ENCODE measurements at places on chromosomes 7 and 10.
A peak's percentile ranks its signal among the peaks of the same experiment; 100 is the strongest.

GRCh38 chr10:57593983-57594573 is 673.6 kb downstream of the IPMK start:
- no peak for DNase-seq

DNA sequence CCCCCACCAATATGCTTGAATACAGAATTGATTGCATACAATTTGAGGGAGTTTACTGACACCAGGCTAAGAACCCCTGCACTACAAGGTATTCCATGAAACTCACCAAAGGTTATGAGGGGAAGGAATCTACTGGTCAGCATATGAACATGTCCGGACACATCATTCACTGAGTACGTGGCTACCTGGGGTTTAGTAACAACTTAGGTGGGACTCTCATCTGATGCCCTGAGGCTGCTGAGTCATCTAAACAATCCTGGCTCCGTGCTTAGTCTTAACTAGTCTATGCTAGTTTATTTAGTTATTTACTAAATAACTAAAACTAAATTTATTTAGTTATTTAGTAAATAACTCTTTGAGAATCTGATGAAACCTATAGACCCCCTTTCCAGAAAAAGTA is 11.3 kb downstream of the PI4K2A start:
- DNase-seq = no peak

GRCh38 chr10:5538446-5538845 is 13.7 kb downstream of the CALML3 start:
- DNase-seq = no peak

DNA sequence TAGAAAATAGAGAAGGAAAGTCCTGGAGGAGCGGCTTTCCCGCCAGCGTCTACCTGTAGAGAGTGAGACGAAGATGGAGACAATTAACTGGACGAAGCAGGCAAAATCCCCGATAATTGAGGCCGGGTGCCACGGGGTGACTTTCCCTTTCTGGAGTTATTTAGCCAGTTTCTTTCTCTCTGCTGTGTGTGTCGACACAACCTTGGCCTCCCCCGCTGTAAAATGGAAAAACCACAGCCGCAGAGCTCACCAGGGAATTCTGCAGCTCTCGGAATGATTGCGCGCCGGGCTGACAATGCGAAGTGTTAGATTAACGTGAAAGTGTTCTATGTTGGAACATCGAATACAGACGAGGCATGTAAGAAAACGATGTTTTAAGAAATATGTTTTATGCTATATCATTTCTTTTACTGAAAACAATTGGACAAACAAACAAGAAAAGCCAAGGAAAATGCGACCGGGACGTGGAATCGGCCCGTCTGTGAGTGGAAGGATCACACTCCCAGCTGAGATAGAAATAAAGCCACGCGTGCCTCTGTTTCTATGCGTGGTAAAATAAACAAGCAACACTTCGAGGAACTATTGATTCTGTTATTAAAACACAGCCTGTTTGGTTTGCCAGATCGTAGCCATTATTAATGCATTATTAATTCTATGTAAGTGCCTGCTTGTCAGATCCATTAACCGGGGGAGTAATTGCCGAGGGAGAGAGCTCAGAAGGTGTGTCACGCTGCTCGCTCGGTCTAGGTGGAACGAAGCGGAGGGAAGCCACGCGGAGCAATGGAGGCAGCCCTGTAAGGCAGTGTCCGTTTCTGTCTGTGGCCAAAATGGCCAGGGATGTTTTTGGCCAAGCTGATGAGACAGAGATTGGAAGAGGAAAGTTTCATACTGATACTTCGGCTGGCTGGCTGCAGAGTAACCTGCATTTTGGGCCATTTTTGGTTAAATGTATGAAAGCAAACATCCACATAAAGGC is 129.4 kb downstream of the DNAJB6 start:
- no peak for DNase-seq

DNA sequence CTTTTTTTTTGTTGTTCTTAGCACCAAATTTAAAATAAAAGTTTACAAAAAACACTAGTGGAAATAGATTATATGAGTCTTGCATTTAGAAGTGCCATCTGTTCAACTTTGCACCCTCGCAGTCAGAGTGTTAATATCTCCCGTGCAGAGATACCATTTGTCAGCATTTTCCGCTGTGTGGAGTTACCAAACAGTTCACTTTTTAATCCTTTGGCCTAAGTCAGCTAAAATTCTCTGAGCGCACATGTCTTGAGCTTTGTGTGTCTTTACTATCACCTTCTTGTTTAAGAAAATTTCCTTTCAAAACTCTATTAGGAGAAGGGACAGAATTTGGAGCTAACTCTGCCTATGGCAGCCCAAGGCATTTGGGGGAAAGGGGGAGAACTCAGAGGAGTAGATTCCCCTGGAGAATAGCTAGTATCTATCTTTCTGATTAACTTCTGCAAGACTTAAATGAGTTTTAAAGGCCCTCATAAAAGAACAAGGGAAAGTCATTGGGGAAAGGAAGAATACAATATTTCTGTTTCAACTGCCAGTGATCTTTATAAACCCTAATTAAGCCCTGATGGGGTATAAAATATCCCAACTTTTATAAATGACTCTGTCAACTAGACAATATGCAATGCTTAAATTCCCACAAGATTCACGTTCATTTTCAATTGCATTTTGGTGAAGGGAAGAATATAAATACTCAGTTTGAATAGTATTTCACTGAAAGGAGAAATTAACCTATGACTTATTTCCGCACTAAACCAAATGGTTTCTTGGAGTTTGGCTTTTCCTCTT is 114.9 kb upstream of the RAB11FIP2 start:
- DNase-seq = no peak

GRCh38 chr10:32980242-32980557 is 22.2 kb upstream of the ITGB1 start:
- DNase-seq = no peak

GRCh38 chr7:124323597-124323996 is 290.7 kb upstream of the TMEM229A start:
- DNase-seq = no peak

GRCh38 chr10:63528084-63528744 is 7.0 kb downstream of the REEP3 start:
- no peak for DNase-seq

DNA sequence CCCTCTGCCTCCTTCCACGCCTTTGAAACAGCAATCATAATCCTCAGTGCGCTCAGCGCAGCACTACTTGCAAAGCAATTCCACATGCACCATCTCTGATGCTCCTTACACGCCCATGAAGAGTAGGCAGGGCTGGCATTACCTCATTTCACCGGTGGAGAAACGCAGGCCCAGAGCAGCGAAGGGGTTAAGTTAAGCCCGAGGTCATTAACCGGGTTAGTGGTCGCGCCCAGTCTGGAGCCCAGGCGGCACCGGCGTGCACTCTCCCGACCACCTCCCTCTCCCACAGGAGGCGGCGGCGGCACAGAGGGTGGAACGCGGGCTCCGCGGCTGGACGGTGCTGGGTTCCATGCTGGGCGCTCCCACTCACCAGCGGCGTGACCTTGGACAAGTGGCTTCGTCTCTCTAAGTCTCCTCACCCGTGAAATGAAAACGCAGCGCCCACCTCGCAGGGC is 515 bp downstream of the FASTK start:
- no peak for DNase-seq

DNA sequence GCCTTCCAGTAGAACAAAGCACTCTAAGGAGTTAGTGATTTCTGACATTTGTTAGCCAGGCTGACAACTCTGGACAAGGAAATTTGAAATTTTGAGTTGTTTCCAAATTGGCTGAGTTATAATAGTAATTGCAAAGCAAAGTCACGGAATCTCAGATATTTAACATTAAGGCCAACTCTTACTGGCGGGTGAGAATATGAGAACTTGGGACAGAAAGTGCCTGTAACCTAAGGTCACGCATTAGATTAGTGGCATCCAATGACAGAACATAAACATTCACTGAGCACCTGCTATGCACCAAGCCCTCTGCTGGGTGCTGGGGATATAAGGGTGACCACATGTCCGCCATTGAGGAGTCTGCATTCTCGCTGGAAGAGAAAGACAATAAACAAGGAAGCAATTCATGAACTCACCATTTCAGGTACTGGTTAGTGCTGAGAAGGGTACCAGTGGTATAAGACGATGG is 45.5 kb upstream of the CHST15 start:
- DNase-seq = no peak

DNA sequence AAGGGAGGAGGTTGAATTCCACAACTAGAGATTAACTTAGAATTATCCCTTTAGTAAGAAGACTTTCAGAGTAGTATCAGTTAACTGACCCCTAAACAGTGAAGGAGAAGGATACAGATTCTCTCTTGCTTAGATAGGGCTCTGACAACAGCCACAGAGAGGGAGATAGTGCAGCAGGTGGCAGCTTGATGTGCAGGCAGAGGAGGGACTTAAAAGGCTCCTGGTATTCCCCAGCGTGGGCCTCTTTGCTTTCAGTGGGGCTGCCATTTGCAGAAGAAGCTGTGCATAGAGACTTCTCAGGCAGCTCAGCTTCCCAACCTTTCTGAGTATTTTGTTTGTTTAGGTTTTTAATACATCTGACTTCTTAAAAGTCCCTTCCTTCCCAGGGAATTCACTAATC is 16.0 kb downstream of the FZD1 start:
- DNase-seq = no peak

- DNase-seq = no peak
Observed at GRCh38 chr10:75461672-75462649, 30.5 kb downstream of the LRMDA start.

GRCh38 chr10:97673736-97674525 is 13.1 kb downstream of the AVPI1 start:
- peak; percentile 17 for DNase-seq

DNA sequence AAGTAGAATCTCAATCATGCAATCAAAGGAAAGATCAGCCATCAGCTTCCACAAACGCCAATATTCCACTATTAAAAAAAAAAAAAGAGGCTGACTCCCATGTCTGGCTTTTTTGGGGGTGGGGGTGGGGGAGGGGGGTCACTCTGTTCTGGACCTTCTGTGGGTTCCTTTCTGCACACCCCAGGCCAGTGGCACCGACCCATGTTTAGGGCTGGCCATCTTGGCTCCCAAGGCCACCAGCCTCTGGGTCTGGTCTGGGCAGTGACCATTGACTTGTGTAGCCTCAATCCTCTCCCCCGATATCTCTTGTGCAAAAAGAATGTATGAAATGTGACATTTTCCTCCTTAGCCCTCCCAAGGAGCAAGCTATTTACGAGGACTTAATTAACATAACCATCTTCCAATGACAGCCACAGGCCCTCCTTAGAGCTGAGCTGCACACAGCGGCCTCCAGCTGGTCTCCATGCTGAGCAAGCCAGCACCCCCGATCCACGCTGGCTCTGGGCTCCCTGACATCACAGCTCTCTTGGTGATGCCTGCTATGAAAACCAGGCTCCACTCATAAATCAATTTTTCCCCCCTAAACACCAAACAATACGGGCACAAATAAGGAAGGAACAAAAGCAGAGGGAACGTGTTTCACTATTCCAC is 100.1 kb downstream of the ZRANB1 start:
- no peak for DNase-seq

DNA sequence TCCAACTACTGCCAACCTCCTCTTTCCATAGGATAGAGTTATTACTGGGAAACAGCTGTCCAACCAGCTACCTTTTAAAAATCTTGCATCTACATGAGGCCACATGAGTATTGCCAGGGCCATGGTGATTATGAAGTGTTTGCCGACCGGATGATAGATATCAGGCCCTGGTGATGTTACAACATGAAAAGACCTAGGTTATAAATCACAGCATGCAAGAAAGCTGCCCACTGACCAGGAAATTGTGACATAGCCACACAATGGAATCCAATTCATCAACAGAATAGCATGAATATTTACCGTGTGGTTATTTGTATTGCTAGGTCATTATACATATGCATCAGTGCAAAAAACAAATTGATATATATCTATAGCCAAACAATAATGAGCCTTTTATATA is 517.0 kb downstream of the INHBA start:
- DNase-seq = no peak

DNA sequence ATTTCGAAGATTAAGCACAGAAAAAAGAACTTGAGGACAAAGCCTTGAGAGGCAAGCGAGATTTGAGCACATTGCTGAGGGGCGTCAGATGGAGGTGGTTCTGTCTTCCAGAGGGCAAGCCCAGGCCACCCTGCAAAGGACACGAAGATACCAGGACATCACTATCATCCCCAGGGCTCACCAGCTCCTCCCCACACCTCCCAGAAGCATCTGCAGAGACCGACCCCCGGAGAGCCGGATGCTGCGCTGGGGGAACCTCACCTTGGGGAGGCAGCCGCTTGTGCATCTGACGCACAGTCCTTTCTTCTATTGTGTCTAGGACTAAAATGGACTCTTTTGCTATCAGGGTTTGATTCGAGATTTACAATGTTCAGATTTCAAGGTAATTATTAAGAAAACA is 259.7 kb downstream of the DNAJB6 start:
- DNase-seq = no peak

DNA sequence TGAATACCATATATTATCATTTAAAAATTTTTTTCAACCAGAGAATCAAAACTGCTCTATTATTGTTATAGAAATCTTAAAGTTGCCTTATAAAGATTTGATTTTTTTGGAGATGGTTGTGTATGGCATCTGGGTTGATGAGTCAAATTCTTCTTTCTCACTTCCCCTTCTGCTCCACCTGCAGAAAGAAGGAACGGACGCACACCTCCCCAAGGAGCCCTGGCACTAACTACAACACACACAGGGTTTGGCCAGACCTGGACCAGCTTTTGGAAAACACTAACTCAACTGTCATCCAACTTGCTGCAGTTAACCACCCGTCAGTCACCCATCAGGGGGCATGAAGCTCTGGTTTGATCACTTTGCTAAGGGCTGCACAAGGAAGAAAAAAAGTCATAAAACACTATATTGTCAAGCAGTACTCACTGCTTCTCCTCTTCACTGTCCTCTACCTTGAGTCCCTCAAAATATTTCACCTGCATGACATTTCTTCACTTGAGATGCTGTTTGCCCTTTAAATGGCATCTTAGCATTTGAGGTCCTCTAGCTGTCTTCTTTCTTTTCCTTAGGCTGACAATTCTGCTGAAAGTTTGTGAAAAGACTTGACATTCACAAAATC is 266.7 kb upstream of the PHF14 start:
- DNase-seq = no peak

- no peak for DNase-seq
Observed at GRCh38 chr7:30900053-30900452, 11.6 kb upstream of the AQP1 start.

- no peak for DNase-seq
Observed at GRCh38 chr7:50262446-50262845, 42.1 kb upstream of the IKZF1 start.

- DNase-seq = no peak
Observed at GRCh38 chr7:154817224-154817896, 185.6 kb downstream of the PAXIP1 start.

All from inflammatory macrophage treated with lipopolysaccharide for 1 hour (primary cell).